ENCODE measurements at places on chromosomes 7 and 10.

GRCh38 chr7:157228864-157229422 is 90.2 kb downstream of the UBE3C start:
- no peak for DNase-seq

DNA sequence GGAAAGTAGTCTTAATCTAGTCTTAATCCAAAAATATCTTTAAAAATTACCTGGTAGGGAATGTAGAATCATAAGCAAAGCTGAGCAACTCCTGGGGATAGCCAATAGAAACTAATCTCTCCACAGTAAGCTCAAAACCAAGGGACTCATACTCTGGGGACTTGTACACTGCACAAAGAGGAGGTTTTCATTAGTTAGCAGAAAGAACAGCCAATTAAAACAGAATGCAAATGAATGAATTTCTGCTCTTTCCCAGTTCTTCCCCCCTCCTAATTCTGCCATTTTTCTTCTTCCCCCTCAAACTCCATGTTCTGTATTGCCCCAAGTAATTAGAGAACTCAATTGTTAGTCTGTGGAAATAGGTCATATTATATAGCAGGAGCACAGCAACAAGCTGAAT is 86.5 kb downstream of the NT5C2 start:
- no peak for DNase-seq

- DNase-seq, result no peak
Measured at GRCh38 chr10:102384606-102385429, 10.7 kb upstream of the NFKB2 start.

DNA sequence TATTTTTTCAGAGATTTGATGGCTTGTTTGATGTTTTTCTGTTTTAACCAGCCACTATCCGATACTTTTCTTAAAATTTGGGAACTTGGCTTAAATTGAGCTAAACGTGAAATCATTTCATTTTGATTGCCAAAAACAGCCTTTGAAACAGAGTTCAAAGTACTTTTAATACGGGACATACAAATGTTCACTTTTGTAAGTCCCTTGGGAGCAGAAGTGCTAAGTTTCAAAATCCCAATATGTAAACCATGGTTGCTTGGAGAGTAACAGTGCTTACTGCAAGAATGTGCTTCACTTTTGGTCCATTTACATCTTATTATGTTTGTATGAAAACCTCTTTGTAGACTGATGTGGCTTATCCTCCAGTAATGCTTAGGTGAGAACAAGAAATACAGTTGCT is 10.9 kb downstream of the PNPLA8 start:
- no peak for DNase-seq

DNA sequence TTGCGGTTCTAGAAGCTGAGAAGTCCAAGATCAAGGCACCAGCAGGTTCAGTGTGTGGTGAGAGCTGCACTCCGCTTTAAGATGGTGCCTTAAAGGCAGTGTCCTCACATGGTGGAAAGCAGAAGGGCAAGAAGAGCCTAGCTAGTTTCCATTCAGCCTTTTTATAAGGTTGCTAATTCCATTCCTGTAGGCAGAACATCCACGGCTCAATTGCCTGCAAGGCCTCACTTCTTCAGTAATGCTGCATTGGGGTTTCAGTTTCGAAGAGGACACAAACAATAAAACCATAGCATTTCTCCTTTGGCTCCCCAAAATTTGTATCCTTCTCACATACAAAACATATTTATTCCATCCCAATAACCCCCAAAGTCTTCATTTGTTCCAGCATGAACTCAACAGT is 109.5 kb upstream of the KCND2 start:
- no peak for DNase-seq

GRCh38 chr7:1651031-1651446 is 19.0 kb upstream of the ELFN1 start:
- no peak for DNase-seq

DNA sequence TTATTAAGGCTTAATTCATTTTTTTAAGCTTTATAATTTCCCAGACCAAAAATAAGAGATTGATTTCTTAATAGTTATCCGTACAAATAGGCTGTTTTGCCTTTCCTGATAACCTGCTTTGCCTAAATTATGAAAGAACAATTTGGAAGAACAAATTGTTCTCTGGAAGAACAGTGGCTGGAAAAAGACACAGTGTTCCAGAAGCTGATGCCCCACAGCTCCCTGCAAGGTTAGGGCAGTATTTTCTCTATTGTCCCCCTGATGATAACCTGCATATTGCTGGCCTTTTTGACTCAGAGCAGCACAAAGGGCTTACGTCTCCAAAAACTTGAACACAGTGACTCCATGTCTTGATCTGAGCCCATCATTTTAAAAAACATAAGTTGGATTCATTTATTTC is 151.5 kb downstream of the CSTF2T start:
- DNase-seq, result no peak

DNA sequence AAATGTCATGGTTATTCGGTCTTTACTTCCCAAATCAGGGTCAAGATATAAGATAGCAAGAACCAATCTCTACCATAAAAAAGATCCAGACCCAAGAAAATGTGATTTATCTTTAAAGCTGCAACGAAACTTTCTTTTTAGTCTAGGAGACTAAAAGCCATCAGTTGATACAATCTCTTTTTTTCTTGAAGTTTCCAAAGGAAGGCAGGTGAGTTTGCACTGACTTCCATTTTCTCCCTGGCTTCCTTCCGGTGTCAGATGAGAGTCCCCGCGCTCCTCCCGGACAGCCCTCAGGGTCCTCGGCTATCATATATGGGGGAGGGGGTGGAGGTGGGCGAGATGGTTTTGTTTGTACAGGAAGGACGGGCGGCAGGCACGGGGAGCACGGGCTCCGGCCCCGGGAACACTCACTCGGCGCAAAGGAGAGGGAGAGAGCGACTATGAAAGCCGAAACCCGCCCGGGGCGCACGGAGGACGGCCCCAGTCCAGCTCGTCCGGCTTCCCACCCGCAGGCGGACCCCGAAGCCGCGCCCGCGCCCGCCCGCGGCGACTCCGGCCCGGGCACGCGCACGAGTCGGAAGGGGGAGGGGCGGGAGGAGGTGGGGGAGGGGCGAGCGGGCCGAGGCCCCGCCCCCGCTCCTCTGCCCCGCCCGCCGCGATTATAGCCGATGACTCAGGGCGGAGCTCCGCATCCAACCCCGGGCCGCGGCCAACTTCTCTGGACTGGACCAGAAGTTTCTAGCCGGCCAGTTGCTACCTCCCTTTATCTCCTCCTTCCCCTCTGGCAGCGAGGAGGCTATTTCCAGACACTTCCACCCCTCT is at the start of gene BAG3:
Gene BAG3 (plus strand): TSS at position 689 of the 822 bp plus-strand sequence. CDS start 296 bp downstream, outside the sequence.
- DNase-seq, result no peak

DNA sequence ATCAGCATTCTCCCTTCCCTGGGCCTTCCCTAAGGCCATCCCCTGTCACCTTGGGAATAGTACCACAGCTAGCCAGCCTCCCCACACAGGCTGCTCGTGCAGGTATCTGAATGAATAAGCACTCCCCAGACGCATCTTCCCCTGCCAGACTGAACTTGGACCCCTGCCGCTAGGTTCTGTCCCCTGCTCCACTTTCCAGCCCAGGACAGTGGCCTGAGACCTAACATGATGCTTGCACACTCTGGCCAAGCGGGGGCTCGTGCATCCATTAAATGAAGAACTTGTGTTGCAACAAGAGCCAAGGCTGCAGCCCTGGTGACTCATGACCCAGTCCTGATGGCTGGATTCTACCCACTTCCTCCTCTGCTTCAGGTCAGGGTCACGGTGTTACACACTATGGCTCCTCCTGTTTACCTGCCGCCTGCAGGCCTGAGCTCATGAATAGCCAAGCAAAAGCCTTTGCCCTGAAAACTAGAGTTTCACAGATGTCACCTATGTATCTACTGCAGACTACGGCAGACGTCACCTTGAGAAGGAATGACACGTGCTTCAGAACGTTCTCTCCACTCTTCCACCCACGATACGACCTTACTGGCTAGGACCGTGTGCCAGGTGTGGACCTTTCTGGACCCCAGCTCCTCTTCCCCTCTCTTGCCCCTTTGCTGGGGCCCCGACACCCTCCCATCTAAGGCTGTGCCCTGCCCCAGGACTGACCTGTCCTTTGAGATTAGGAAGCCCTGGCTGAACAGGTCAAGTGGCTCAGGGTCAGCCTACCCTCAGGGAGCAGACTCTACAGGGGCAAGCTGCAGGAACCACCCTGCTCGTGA is 6.5 kb downstream of the ASB13 start:
- DNase-seq, result no peak

DNA sequence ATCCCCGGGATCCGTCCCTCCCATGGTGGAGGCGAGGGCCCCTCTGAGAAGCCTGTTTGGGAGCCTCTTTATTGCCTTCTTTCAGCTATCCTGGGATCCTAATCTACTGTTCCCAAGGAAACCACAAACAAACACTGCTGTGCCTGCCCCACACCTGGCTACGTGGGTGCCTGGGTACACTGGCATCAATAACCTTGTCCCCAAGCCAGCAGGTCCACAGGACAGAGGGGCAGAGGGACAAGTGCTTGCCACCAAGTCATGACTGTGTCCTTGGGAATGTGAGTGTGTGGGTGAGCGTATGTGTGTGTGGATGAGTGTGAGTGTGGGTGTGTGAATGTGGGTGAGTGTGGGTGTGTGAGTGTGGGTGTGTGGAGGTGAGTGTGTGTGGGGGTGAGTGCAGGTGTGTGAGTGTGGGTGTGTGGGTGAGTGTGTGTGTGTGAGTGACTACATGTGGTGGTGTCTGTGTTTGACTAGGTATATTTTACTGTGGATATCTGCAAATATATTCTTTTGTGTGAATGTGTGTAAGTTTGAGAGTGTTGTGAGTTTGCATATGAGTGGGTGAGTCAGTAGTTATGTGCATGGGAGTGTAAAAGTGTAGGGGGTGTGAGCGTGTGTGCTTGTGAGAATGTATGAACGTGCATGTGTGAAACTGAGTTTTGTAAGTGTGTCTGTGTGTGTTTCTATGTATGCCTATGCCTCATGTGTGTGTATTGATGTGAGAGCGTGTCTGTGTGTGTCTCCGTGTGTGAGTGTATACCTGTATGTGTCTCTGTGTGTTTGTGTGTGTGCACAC is 96.1 kb downstream of the TNS3 start:
- no peak for DNase-seq

DNA sequence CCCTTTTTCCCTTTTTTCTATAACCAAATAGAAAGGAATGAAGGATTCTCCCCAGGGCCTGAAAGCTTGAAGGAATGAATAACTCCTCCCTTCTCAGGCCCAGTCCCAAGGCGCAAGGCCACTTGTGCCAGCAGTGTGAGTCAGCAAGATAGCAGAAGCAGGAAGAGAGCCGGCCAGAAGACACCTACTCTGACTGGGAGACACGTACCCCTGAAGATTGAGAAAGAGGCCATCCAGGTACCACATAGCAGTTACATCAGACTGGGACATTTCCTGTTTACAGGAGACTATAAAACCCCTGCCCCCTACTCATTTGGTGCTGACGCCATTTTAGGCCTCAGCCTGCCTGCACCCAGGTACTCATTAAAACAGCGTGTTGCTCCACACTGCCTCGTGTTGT is 65.5 kb downstream of the LRRC17 start:
- no peak for DNase-seq

- DNase-seq, result no peak
Measured at GRCh38 chr10:87976101-87976743, 112.8 kb downstream of the PTEN start.

DNA sequence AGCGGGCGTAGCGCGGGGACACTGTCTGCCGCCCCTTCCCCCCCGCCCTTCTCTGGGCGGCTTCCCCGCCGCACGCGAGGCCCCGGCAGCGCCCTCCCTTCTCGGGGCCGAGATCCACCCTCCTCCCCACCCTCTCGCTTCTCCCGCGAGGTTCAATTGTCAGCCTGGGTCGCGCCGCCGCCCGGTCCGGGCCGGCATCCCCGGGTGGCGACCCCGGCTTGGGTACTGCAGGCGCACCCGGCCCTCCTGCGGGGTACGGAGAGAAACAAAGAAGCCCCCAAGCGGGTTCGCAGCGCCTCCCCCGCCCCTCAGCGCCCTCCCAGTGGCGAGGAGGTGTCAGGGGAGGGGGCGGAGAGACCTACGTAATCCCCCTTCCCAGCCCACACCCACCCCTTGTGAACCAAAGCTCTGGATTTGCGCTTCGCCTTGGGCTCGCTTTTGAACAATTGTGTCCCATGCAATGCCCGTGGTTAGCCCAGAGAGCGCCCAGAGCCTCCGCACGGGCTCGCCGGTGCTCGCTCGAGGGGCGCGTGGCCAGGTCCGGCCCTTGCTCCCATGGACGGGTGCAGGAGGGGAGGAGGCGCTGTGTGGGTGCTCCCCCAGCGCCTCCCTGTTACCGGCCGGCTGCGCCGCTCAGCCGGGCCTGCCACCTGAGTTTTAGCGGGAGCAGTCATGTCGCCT is 634 bp downstream of the HECW1 start:
- peak; percentile 13 for DNase-seq

- DNase-seq, result no peak
Measured at GRCh38 chr10:124000792-124001201, 92.6 kb downstream of the CHST15 start.

GRCh38 chr10:13991353-13991752 is 339.4 kb downstream of the FRMD4A start:
- no peak for DNase-seq

DNA sequence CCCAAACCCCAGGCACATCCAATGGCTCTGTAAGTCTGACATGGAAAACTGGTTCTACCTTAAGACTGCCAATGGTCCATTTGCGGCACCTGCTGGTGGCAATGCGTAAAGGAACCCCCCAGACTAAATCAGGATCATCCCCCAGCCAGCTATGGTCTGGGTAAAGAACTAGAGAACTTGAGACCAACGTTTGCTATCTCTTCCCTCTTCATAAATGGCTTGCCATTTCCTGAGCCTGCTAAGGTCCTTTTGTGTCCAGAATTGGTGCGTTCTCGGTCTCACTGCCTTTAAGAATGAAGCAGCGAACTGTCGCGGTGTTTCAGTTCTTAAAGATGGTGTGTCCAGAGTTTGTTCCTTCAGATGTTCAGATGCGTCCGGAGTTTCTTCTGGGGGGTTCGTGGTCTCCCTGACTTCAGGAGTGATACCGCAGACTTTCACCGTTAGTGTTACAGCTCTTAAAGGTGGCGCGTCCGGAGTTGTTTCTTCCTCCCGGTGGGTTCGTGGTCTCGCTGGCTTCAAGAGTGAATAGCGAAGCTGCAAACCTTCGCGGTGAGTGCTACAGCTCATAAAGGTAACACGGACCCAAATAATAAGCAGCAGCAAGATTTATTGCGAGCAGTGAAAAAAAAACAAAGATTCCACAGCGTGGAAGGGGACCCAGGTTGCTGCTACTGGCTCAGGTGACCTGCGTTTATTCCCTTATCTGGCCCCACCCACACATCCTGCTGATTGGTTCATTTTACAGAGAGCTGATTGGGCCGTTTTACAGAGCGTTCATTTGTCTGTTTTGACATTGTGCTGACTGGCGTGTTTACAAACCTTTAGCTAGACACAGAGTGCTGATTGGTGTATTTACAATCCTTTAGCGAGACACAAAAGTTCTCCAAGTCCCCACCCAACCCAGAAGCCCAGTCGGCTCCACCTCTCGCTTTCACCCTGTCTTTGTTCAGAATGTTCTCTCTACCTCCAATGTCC is 95.4 kb downstream of the ELMO1 start:
- DNase-seq, result no peak
